ENCODE measurements at places on chromosomes 6 and 20.

DNA sequence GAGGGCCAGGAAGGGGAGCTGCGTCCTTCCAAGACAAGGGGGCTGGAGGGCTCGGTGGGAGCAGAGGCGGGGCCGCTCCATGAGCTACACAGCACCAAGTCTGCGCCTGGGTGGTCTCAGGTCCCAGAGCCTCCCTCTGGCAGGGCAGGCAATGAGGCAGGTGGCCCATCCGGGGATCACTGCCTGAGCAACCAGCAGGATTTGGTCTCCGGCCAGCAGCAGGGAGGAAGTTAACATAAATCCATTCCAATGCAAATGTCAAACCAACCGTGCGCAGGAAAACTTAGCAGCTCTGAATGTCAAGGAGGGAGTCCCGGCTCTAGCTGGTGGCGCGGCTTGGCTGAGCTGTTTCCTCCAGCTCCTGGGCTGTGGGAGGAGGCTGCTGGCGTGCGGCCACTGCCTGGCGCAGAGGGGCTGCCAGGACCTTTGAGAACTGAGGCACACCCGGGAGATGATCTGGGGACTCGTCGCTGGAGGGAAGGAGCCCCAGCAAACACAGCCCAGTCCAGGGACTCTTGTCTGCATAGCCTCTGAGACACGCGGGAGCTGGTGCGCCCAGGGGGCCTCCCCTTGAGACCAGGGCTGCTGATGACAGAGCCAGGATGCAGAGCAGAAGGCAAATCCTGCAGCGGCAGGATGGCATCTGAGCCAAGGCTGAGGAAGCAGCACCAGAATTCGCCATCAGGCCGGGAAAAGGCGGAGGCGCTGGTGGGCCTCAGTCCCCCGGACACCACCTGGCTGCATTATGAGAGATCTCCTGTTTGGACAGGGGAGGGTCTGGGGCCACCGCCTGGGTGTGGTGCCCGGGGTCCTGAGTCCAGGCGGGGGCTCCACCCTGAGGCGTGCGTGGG is 33.1 kb upstream of the CHRNA4 start:
- no peak for DNase-seq

DNA sequence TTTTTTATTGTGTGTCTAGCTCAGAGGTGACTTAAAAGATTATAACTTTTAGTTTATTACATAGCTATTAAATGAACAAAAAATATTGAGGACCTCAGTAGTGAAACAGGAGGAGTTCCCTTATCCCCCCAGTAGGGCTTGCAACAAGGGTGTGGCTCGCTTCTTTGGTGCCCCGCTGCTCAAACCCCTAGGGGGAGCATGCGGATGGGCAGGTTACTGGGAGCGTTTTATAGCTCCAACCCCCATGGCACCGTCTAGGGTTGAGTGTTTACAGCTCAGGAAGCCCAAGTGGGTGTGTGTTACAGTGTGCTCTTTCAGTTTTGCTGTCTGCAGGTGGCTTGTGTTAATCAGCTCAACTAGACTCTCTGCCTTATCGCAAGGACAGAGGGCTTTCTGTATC is 1513.7 kb downstream of the GRIK2 start:
- DNase-seq, result no peak

DNA sequence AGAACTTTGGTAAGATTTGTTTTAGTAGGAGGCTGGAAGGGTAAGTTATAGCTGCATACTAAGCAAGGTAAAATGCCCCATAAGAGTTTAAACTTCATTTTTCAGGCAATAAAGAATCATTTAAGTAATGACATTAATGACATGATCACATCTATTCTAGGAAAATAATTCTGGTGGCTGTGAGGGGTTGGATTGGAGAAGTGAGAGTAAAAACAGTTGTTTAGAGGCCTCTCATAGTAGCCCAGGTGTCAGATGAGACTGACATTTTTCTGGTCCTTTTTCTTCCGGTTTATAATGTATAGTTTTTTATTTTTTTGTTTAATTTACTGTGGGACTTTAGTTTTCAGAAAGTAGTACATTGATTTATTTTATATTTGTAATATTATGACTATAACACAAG is 40.8 kb downstream of the ITCH start:
- DNase-seq, result no peak

DNA sequence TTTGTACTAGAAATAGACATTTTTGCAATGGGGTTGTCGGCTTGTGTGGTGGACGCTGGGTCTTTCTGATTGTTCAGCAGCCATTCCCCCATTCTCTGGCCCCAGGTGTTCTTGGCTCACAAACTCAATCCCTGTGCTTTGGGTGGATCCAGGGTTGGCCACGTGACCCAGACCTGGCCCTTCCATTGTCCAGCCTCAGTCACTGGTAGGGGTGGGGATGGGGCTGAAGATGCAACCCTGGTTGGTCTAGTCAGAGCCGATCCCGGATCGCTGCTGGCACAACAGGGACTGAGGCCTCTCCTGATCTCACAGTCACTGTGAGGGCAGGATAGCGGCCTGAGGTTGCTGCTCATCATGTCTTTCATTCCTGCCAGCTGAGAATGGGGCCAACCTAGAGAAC is 365.3 kb upstream of the SULF2 start:
- no peak for DNase-seq

GRCh38 chr6:22411376-22412105 is 114.7 kb upstream of the PRL start:
- no peak for DNase-seq

- DNase-seq, result no peak
Measured at GRCh38 chr20:46814366-46815232, 80.0 kb upstream of the EYA2 start.

- no peak for DNase-seq
Measured at GRCh38 chr20:7463290-7463689, 477.0 kb downstream of the HAO1 start.

- DNase-seq, result no peak
Measured at GRCh38 chr6:129615020-129615419, 95.0 kb downstream of the ARHGAP18 start.

DNA sequence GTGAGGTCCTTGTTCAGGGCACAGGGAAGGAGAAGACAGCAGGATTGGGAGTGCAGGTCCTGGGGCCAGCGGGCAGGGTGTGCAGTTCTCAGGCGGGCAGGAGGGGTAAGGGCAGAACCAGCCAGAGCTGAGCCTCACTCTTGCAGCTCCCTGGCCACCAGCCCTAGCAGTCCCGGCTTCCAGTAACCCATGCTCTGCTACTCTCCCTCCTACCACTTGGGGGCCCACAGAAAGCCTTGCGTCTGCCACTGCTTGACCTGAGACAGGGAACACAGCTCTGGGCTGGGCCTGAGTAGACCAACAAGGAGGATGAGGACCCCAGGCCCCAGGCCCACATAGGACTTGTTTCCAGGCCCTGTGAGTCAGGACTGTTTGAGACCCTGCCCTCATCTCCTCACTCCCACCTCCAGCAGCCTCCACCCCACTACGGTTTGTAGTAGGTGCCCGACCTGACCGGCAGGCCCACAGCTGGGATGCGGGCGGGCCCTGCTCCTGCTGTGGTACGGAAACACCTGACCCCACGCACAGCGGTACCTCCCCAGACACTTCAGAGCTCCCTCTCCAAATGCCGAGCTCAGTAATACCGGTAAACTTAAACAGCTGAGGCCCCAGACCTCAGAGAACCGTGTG is 39.2 kb downstream of the KCNK5 start:
- DNase-seq, result no peak

DNA sequence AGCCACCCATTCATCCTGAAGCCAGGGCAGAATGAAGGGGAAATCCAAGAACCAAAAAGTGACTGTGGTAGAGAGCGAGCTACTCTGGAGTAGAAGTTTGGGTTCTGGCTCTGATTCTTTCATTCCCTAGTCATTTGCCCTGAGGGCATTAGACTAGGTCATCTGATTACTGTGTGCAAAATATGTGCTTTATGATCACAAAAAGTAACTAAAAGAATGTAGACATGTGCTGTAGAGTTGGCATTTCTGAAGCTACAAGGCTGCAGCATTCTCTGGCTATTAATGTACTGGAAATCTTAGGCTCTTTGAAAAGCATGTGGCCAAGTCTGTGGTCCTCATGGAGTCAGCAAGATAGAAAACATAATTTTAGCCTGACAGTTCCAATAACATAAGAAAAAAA is 94.2 kb downstream of the TBC1D7 start:
- DNase-seq, result no peak

- DNase-seq, result no peak
Measured at GRCh38 chr20:38890497-38890818, 35.8 kb upstream of the FAM83D start.

- DNase-seq, result peak; percentile 55
Measured at GRCh38 chr6:3410385-3411360, 46.2 kb downstream of the SLC22A23 start.

- no peak for DNase-seq
Measured at GRCh38 chr6:14141351-14142062, 23.9 kb downstream of the CD83 start.

DNA sequence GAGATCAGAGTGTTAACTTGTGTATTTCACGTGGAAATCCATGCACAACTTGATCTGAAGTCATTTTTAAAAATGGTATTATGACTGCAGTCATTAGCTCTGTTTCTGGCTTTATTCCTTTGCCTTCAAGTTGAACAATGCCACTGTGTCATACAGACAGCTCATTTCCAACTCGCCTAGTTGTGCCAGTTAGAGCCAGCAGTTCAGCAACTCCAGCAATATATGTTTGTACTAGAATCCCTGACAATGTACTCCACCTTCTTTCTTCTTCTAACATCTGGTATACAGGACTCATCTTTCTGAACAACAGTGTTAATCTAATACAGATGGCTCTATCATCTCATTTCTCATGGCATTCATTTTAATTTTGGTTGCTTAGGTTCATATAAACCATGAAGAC is 418.3 kb upstream of the POU3F2 start:
- DNase-seq, result no peak

DNA sequence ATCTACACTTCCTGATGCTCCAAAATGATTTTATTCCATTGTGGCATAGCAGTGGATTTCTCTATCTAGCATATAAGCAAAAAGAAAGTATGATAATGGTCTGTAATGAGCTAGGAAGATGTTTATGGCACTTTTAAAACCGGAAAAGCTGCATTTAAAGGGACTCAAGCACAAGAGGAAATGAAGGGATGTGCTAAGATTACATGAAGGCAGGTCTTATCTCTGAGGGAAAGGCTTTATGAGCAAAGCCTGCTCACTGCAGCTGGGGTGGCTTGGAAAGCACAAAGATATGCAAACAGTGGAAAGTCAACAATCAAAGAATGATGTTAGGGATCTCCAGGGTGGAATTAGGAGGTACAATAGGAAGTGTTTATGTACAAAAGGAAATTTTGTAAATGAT is 138.2 kb downstream of the TENT5A start:
- no peak for DNase-seq

- DNase-seq, result no peak
Measured at GRCh38 chr6:56289721-56290120, 42.3 kb upstream of the COL21A1 start.

DNA sequence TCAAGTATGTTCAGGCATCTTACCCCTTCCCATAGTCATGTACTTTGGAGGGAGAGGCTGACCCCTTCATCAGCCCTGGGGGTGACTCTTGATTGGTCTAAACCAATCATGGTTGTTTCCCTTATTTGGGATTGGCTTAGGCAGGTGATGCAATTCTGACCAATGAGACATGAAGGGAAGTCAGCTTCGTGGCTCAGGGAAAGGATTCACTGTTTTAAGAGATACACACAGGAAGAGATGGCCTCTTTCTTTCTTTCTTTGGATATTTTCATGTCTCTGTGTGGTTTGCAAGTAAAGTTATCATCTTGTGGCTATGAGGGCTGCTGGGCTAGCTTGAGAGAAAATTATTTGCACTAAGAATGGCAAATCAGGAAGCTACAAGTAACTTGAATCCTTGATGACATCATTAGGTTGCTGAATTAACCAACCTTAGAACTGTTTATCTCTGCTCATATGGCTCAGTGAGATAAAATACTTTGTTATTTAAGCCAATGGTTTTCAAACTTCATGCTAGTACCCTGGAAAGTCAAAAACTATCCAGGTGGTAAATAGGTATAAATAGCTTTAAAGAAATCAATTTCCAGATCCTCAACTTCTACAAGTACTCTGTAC is 144.2 kb upstream of the CENPW start:
- no peak for DNase-seq

GRCh38 chr6:52622810-52623209 is 46.0 kb upstream of the TRAM2 start:
- DNase-seq, result no peak

- DNase-seq, result no peak
Measured at GRCh38 chr6:158552055-158552795, 7.7 kb upstream of the TMEM181 start.

- DNase-seq, result no peak
Measured at GRCh38 chr6:6851059-6851948, 256.5 kb upstream of the RREB1 start.

GRCh38 chr6:139638179-139638941 is 263.9 kb upstream of the CITED2 start:
- DNase-seq, result no peak

DNA sequence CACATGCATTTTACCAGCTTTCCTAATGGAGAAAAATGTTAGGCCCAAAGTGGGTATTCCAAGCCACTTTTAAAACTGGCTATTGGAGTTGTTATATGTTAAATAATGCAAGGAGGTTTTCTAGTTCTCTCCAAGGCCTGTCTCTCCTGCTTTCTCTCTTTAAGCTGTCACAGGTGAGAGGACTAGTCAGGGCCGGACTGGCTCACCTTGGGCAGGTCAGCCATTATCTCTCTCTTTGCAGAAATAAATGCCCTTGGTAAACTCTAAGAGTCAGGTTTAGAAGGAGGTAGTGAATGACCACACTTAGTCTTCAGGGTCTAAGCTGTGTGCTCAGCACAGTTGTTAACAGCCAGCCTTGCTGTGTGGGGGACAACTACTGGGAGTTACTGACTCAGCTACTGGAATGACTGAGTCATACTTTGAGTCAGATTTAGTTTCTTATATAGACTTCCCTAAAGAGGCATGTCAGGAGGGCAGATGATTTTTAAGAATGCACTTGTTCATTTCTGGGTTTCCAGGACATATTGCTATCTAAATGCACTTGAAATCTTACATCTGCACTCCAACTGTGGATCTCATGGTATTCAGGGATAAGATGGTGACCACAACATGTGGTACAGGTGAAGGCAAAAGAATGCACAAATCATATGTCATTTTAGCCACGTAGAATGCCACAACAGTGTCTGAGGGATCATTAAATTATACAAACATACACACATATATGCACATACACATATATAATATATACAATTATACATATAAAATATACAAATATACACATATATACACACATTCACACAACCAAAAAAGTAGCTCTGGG is 719.4 kb downstream of the EPM2A start:
- peak; percentile 0 for DNase-seq

DNA sequence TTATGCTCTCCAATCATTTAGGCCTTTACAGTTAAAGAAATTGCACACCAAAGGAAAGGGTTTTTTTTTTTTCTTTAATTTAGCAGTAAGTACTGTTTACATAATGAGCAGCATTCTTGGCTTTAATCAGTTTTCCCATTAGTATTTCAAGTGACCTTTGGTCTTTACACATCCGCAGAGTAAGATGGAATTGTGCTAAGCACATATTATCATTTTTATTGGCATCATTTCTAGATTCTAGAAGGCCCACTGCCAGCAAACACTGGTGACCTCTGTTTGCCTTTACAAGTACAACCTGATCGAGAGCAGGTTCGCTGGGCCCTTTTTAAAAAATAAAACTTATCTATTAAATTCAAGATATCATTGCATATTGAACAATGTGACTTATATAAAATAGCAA is 104.3 kb downstream of the ADGRG6 start:
- no peak for DNase-seq

- DNase-seq, result no peak
Measured at GRCh38 chr6:142207265-142207877, 60.3 kb downstream of the VTA1 start.

- no peak for DNase-seq
Measured at GRCh38 chr6:163954088-163954775, 539.7 kb downstream of the QKI start.
